Stimulated activated CD8-positive, alpha-beta memory T cell treated with anti-CD3 and anti-CD28 coated beads, Interleukin-7, amount 100 ng/mL, for 24 hours (primary cell): ENCODE measurements at places on chromosomes 4 and X.

DNA sequence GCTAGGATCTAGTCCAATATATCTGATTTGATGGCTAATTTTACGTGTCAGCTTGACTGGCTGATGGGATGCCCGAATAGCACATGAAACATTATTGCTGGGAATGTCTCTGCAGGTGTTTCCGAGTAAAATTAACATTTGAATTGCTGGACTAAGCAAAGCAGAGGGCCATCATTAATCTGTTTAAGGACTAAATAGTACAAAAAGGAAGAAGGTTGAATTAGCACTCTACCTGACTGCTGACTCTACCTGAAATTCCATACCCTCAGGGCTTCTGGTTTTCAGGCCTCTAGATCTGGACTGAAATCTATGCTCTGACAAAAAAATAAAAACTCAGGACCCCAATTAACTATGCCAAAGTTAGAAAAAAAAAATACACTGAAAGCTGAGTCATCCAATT lies 1021.9 kb downstream of the FAM133A start:
- DNase-seq, result no peak

- no peak for DNase-seq
Measured at GRCh38 chr4:184383497-184384055, 90.8 kb downstream of the IRF2 start.

- no peak for DNase-seq
Measured at GRCh38 chr4:168353746-168354145, 35.2 kb upstream of the DDX60 start.

- DNase-seq, result no peak
Measured at GRCh38 chrX:46865281-46865680, 28.4 kb downstream of the RP2 start.

- DNase-seq, result no peak
Measured at GRCh38 chr4:162837679-162838078, 329.0 kb downstream of the NAF1 start.

- DNase-seq, result no peak
Measured at GRCh38 chr4:37392521-37393255, 148.1 kb downstream of the NWD2 start.

- peak; percentile 12 for DNase-seq
Measured at GRCh38 chrX:136577552-136577951, 45.5 kb downstream of the VGLL1 start.

- DNase-seq, result no peak
Measured at GRCh38 chr4:41454423-41454822, 83.5 kb upstream of the LIMCH1 start.

DNA sequence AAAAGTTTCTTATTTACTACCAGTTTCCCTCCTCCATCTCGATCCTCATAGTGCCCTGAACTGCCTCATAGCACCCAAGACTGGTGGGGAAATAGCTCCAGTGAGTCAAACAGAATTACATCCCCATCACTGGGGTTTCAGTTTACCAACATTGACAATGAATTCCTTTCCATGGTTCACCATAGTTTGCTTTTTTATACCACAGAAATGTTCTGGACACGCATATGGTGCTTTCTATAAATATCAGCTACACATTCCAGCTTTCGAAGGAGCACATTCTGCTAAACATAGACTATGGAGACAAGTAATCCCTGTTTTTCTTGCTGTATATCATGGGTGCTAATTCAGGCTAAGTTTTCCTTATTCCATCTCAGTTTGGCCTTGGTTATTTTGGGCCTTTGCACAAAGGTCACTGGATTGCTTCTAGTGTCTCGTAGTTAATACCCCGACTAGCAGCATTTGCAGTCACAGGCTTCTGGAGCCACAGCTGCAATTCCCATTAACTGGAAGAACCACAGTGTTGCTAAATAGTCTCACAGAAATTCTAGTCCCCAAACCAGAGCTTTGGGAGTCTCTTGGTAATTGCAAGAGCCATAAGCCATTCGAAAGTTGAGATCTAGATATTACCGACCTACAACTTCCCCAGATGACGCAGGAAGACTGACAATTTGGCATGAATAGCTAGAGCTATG lies 53.4 kb upstream of the TRPC3 start:
- no peak for DNase-seq

GRCh38 chr4:5638976-5639375 lies 69.4 kb downstream of the EVC2 start:
- no peak for DNase-seq

DNA sequence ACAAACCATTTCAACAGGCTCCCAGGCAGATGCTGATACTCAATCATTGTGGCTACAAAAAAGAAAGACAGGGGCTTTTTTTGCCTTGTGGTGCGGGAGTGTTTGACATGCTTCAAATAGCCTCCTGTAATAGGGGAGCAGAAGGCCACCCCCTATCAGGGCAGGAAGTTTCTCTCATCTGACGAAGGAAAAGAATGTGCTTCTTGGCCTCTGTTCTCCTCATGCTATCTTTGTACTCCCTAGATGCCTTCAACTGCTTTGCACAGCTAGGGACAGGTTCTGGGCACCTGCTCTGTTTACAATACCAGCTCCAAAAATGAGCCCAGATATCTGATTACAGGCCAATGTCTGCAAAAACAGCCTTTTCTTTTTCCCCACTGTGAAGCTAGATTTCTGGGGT lies 391.1 kb downstream of the STIM2 start:
- DNase-seq, result no peak

GRCh38 chr4:184899261-184900134 lies 73.7 kb upstream of the ACSL1 start:
- no peak for DNase-seq

DNA sequence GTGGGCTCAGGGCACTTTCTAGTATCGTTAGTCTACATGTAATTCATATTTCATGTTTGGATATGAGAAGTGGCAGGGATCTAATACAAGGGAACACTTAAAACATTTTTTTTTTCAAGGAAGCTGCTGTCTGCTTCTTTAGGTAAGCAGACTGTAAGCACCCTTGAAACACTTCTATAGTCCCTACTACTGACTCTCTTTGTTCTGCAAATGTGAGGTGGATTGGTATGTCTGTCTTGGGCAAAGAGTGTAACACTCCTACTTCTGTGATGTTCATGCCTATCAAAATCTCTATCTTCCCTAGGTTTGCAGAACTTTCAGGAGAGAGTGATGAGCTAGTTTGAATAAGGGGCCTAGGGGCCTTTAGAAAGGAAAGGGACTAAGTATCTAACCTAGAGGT lies 93.9 kb downstream of the ZNF330 start:
- no peak for DNase-seq

DNA sequence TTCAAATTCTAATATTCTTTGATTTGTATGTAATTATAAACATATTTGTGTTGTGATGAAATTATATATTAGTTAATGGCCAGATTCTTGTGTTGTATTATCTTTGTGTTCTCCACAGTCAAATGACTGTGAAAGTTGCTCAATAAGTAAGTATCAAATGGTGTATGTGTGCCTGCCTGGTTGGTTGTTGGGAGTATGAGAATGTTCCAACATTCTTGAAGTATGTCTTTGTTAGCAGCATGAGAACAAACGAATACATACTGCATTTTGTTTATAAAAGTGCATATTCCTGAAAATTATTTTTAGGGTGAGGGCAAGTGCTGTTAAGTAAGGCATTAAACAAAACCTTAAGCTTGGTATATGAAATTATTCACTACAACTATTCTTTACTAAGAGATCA lies 16.2 kb downstream of the ARHGEF38 start:
- DNase-seq, result no peak

GRCh38 chrX:14670819-14671218 lies 141.5 kb downstream of the GLRA2 start:
- no peak for DNase-seq

GRCh38 chrX:150841456-150842197 lies 56.8 kb downstream of the CD99L2 start:
- no peak for DNase-seq

- no peak for DNase-seq
Measured at GRCh38 chr4:42603862-42604261, 53.0 kb downstream of the ATP8A1 start.

DNA sequence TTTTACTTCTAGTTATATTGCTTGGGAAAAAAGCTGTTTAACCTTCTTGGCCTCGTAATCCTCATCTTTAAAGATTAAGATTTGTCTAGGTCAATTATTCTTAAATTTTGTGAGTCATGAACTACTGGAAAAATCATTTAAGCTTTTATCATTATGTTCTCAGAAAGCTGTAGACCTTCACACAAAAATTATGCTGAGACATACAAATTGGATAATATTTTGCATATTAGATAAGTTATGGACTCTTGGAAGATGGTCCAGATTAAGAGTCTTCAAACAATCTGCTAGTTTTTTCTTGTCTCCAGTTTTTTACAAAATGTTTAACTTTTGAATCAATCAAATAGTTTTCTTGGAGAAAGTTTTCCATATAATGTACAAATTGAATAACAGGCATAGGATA lies 108.1 kb upstream of the NEIL3 start:
- no peak for DNase-seq

GRCh38 chrX:111200327-111200726 lies 70.0 kb downstream of the CAPN6 start:
- DNase-seq, result no peak

DNA sequence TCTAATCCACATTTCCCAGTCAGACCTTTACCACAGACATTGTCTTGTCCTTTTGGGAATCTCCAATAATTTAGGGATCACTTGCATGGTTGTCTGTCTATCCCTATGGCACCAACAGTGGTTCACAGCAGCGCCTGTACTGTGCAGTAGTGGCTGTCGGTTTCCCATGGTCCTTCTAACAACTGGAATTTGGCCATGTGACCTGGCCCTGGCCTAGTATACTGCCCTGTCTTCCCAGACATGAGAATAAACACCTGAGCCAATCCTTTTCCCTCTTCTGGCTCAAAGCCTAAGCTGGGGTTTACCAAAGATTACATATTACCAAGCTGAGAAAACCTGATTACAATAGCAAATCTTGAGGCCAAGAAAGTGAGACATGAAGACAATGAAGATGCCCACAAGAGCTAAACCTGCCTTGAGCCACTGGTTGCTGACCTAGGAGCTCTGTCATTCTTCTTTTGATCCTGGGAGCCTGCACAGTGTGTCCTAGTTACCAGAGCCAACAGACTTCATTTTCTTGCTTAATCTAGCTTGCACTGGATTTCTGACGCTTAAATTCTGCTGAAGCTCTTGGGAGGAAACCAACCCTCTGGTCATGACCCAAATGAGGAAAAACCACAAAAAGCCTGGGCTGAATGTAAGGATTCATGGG lies 92.1 kb downstream of the SCD5 start:
- DNase-seq, result no peak

- no peak for DNase-seq
Measured at GRCh38 chr4:121098266-121098665, 25.9 kb upstream of the NDNF start.

DNA sequence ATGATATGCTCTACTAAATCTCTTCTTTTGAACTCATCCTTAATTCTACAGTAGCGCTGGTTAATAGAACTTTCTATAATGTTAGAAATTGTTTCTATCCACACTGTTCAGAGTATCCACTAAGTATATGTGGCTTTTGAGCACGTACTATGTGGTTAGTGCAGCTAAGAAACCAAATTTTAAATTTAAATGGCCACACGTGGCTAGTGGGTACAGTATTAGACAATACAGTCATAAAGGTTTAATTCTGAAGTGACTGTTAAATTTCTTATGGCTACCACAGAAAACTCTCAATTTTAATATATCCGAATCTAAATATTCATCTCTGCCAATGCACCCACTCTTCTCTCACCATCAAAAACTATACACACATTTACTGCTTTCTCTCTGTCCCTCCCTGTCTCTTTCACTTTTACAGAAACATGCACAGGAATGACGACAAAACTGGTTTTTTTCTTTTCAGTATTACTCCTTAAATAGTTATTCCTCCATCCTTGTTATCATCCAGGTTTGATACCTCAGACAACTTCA lies 583.9 kb downstream of the KCTD8 start:
- no peak for DNase-seq

GRCh38 chr4:590313-590841 lies 14.3 kb upstream of the TMEM271 start:
- no peak for DNase-seq

- DNase-seq, result no peak
Measured at GRCh38 chrX:40083120-40083978, 14.4 kb downstream of the BCOR start.

DNA sequence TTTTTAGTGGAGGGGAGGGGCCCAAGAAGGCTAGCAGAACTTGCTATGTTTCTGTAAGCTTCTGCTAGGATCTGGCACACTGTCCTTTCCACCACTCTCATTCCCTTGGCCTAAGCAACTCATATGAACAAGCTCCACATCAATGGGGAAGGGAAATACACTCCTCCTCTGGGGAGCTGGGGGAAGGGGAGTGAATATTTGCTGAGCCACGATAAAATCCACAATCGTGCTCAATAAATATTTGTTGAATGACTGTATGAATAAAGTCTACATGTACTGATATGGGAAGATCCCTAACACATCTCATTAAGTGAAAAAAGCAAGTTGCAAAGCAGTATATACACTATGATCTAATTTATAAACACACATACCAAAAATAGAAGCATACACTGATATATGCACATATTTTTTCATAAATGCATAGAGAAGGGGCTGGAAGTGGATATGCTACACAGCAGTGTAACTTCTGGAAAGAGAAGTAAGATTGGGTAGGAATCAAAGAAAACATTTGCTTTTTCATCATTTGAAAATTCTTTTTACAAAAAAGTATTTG lies 95.8 kb upstream of the EFHC2 start:
- DNase-seq, result no peak

DNA sequence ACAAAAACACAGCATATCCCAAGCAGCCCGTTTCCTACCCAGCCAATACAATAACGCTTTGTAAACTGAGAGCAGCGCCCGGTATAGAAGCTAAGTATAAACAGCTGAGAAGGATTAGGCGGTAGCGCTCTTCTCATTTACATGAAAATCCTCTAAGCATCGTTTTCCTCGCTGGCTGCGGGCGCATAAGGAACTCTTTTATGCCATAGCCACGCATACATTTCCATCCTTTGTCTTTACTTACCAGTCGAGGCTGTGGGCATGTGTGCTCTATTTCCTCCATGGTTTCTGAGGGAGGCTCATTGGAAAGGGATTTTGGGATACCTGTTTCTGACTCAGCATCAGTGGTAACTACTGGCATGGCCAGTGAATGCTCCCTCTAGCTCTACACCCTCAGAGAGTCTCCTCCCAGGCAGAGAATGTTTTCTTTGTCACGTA lies 383 bp downstream of the PCYT1B start:
- DNase-seq, result no peak

- no peak for DNase-seq
Measured at GRCh38 chrX:49761481-49761880, 65.7 kb upstream of the PAGE1 start.

GRCh38 chr4:3471098-3471760 lies 8.1 kb downstream of the DOK7 start:
- no peak for DNase-seq

- no peak for DNase-seq
Measured at GRCh38 chrX:153871946-153872878, 13.8 kb downstream of the L1CAM start.

GRCh38 chrX:56728752-56729151 lies 291 bp upstream of the NBDY start:
- DNase-seq, result no peak

DNA sequence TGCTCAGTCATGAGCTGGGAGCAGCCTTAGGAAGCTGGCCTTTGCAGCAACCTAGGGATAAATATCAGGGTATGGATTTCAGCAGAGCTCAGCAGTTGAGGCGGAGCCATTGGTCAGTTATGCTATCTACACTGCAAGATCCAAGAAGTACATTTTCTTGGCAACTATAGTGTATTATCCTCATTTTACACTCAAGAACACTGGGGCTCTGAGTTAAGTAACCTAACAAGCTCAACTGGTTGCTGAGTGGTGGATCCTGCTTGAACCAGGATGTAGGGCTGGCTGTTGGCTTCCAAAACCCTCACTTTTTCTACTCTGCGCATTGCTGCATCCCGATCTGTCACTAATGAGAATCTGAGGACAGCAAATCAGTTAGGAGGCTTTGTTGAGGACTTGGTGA lies 1.5 kb upstream of the SCARB2 start:
- no peak for DNase-seq

- DNase-seq, result no peak
Measured at GRCh38 chr4:186752325-186752724, 28.7 kb upstream of the FAT1 start.
